ENCODE measurements at places on chromosomes 13 and 19. TPM values are rescaled to one million over a fixed set of nuclear protein-coding genes. Genes with fewer than 3 reads are reported as not detected.

Gene RSPH6A
- total RNA-seq, result not detected

Gene CLDND2
- not detected for total RNA-seq

Gene CEACAM16
- total RNA-seq, result not detected

Gene KMT2B
- 27.3 TPM for total RNA-seq

Gene SYCN
- total RNA-seq, result not detected

Gene FUT2
- not detected for total RNA-seq

Gene GNG7
- total RNA-seq, result 3.5 TPM

Gene NOVA2
- 3.0 TPM for total RNA-seq

Gene FCHO1
- total RNA-seq, result 1.8 TPM

DNA sequence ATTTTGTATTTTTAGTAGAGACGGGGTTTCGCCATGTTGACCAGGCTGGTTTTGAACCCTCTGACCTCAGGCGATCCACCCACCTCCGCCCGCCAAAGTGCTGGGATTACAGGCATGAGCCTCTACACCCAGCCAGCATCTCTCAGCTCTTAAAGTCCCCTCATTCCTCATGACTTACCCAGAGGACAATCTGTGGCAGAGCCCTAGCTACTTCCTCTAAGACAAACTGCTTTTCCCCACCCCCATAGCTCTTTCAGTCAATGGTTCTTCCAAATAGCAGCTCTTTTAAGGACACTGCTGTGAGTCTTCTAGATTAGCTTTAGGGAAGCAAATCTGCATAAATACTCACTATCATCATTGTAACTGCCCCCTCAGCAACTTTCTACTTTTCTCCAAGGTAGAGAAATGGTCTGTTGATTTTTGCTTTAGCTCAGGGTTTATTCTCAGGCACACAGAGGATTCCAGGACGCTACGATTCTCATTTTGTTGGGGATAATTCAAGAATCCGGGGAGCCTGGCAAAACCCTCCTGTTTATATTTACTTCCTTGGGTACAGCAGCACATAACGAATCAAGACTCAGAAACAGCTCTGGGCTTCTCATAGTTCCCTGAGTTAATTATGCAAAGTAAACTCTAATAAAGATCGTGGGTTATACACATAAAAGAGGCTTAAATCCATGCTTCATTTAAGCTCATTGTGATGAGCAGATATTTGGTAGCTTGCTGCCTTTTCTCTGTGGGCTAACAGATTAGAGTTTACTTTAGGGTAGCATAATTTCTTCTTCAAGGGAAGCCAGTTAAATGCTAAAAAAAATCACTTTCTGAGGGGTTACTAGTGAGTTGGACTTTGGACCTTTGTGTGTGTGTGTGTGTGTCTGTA lies 357.4 kb downstream of the TDRD3 start:
- no peaks in the 10 kb centered on the region for H3K36me3 ChIP-seq
- H3K27ac ChIP-seq, result no peak overlapping the region
- DNase-seq, result no peak
- H3K4me1 ChIP-seq, result no peaks in the 10 kb centered on the region
- no peaks in the 10 kb centered on the region for H3K27me3 ChIP-seq

- no peak for DNase-seq
- H3K36me3 ChIP-seq, result peaks cover 32% of the 10 kb centered on the region
- no peaks in the 10 kb centered on the region for H3K4me1 ChIP-seq
- no peak overlapping the region for H3K27ac ChIP-seq
Observed at GRCh38 chr13:46012404-46012803, 40.1 kb downstream of the ZC3H13 start.

DNA sequence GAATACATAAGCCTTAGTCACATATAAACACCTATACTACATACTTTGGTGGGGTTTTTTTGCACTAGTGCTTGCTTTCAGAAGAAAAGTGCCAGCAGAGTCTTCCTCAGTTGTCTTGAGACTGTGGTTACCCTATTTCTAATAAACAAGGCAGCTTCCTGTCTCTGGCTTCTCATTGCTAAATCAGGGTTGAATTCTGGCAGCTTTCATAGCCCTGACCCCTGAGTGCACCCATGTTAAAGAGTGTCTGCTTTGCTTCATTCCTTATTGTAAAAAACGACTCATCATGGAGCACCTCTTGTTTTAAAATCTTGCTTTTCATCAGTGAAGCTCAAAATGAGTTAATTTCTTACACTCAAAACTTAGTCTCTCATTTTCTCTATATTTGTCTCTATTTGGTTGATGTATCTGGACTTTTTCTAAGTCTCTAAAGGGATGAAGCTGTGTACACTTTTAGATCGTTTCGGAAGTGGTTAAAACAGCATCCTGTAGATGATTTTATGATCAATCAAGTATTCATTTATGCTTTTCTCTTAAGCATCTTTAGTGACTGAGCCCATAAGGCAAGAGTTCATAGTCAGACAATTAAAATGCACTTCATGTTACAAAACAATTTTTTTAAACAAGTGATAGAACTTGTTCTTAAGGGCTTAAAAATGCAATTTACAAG lies 72.1 kb downstream of the KLF12 start:
- DNase-seq, result no peak
- peaks cover 33% of the 10 kb centered on the region for H3K4me1 ChIP-seq
- H3K27ac ChIP-seq, result peak overlapping the region; percentile 82
- H3K27me3 ChIP-seq, result no peaks in the 10 kb centered on the region
- H3K36me3 ChIP-seq, result no peaks in the 10 kb centered on the region
- H3K4me3 ChIP-seq, result no peak overlapping the region

DNA sequence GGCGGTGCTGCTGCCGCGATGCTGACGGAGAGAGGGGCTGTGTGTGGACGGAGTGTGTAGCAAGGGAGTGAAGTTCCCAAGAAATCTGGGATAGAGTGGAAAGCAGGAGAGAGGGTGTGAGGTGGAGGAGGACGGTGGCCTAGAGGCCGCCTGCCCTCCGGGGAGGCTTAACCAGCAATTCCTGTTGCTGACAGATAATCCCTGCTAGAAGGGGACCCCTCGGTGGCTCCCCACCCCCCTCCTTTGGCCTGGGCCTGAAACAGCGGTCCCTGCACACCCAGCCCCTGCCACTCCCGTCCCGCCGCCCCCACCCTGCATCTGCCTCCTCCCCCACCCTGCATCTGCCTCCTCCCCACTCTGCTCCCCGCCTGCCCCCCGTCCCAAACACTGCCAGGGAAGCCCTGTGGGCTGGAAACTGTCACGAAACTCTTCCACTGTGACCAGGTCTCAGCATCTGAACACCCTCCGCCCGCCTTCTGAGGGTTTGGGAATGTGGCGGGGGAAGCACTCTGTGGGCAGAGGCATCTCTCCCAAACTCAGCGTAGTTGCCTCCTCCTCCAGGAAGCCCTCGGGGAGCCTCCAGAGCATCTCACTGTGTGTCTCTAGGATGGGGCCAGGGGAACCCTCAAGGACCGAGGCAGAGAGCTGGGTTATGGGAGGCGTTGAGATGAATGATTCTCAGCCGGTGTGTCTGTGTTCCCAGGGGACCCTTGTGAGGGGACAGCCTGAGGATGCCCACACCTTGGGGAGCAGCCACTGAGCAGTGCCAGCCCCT lies 17.1 kb upstream of the MATK start:
- H3K4me1 ChIP-seq, result peaks cover 13% of the 10 kb centered on the region
- H3K36me3 ChIP-seq, result no peaks in the 10 kb centered on the region
- no peak overlapping the region for H3K27ac ChIP-seq
- DNase-seq, result no peak

- H3K27me3 ChIP-seq, result no peaks in the 10 kb centered on the region
- no peaks in the 10 kb centered on the region for H3K36me3 ChIP-seq
- H3K27ac ChIP-seq, result peak overlapping the region; percentile 92
- H3K4me1 ChIP-seq, result no peaks in the 10 kb centered on the region
Observed at GRCh38 chr13:110559429-110559943, 2.0 kb downstream of the RAB20 start.

DNA sequence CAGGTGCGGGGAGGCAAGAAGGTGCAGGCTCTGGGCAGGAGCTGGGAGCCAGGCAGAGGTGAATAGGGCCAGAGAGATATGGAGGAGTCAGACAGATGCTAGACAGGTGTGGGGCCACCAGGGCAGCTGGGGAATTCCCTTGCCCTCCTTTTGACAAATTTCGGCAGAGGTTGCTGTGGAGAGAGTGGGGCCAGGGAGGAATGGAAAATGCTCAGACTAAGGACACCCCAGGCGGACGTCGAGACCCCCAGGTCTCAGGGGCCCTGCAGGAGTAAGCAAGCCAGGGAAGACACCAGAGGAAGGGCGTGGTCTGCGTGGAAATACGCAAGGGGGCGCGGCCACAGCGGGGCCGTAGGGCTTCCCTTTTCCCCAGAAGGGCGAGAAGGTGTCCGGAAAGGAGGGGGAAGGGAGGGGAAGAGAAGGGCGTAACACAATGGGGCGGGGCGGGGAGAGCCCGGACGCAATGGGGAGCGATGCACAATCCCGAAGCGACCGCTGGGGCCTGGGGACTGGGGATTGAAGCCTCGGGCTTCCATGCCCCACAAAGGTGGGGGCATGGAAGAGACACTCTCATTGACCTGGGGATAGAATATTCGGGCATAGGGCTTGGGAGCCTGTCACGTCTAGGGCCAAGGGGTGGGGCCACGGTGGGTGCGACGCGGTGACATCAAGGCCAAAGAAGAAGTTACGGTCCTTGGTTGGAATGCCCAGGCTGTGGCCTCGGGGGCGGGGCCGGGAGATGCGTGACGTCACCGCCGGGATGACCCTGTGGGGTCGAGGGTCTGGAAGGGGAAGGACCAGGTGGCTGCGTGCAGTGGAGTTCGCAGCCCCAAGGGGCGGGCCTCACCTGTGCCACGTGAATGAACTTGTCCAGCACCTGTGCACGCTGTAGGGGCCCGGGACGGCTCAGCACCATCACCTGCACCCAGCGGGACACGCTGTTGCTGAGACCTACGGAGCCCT lies 8.2 kb downstream of the RASGRP4 start:
- peaks cover 4% of the 10 kb centered on the region for H3K27me3 ChIP-seq
- H3K36me3 ChIP-seq, result no peaks in the 10 kb centered on the region
- DNase-seq, result peak; percentile 80
- peaks cover 11% of the 10 kb centered on the region for H3K4me1 ChIP-seq
- H3K27ac ChIP-seq, result no peak overlapping the region
- H3K4me3 ChIP-seq, result no peak overlapping the region

- H3K36me3 ChIP-seq, result no peaks in the 10 kb centered on the region
- H3K27me3 ChIP-seq, result no peaks in the 10 kb centered on the region
- no peak overlapping the region for H3K27ac ChIP-seq
- no peaks in the 10 kb centered on the region for H3K4me1 ChIP-seq
- DNase-seq, result no peak
Observed at GRCh38 chr13:40319699-40320579, 346.5 kb downstream of the FOXO1 start.

DNA sequence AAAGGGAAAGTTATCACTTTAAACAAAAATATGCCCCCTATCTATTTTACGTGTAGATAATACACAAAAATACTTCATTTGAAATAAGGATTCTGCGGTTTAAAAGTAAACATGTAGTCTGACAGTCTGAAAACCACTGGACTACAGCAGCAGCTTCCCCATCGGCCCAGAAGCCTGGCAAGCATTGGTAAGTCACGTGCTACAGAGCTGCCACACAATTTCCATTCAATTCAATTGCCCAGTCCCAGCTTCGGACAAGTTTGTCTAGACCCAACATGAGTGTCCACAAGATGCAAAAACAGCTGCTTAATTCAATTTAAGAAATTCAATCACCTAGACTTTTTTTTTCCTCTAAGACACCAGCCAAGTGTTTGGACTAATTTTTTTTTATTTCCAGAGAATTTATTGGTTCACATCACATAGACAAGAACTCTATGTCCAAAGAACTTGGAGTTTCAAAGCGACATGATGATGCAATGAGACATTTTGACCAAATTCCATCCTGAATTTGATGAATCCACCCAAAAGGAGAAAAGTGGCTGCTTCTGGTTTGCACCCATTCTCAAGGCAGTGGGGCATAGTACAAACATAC lies 458.9 kb downstream of the COG6 start:
- H3K27me3 ChIP-seq, result no peaks in the 10 kb centered on the region
- no peaks in the 10 kb centered on the region for H3K36me3 ChIP-seq

DNA sequence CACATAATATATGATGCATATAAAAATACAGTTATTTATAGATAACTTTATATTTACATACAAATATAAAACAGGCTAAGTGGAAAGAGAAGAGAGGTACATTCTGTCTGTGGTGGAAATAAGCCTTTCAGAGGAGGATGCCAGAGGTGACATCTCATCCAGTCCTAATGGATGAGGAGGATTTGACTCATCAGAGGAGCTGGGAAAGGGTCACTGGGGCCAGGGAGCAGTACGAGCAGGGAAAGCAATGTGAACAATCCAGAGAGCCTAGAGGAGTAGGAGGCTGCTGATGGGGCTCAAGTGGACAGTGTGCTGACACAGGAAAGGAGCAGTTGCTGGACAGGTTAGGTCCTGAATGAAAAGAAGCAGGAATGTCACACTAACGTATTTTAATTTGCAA lies 18.6 kb downstream of the NALCN start:
- H3K4me3 ChIP-seq, result no peak overlapping the region
- H3K4me1 ChIP-seq, result no peaks in the 10 kb centered on the region
- no peaks in the 10 kb centered on the region for H3K27me3 ChIP-seq
- H3K36me3 ChIP-seq, result no peaks in the 10 kb centered on the region
- no peak overlapping the region for H3K27ac ChIP-seq

DNA sequence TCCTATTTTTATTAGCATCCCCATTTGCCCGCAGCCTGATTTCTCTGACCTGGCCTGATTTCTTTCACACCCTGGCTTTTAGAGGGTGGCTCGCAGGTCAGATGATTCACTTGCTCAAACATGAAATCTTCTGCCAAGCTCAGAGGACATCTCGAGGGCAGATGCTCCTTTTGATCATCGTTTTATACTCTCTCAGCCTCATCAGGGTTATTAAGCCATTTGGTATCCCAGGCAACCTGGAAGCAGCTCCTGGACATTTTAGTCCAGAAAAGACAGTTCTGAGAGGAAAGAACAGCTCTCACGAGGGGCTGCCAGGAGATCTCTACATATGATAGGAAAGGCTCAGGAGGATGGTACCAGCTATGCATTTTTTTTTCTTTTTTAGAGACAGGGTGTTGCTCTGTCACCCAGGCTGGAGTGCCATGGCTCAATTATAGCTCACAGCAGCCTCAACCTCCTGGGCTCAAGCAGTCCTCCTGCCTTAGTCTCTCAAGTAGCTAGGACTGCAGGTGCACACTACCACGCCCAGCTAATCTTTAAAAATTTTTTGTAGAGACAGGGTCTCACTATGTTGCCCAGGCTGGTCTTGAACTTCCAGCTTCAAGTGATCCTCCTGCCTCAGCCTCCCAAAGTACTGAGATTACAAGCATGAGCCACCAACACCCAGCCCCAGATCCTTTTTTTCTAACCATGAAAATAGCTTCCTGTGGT lies 165.4 kb downstream of the KATNAL1 start:
- H3K36me3 ChIP-seq, result no peaks in the 10 kb centered on the region
- no peaks in the 10 kb centered on the region for H3K27me3 ChIP-seq
- no peak overlapping the region for H3K4me3 ChIP-seq
- H3K27ac ChIP-seq, result peak overlapping the region; percentile 64

All from sigmoid colon (tissue), 7 donors.